Hippocampal formation (tissue), 2 donors: ENCODE measurements at places on chromosomes 2 and 18.

DNA sequence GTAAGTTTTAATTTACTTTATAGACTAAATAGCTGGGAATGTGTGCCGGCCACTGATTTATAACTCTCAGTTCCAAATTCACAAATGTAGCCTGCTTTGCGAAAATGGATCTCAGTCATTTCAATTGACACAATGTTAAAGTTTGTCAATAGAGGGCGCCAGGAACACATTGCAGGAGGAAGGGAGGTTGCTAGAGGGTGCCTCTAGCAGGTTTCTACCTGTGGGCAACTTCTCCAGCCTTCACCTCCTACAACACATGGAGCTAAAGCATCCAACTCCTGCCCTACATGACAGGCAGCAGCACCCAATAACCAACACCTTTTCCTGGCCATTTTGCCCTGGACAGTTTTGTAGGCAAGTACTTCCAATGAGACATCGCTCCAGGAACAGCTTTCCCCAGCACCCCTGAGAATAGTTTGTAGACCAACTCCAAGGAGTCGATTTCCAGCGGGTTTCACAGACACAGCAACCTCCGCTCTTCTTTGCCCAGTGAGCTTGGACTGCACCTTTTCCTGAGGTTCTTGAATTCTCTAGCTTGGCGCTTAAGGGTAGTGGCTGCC is 784.8 kb upstream of the CDH2 start:
- DNase-seq: no peak

GRCh38 chr2:205188239-205189138 is 493.8 kb upstream of the NRP2 start:
- DNase-seq: no peak

- no peak for DNase-seq
Observed at GRCh38 chr2:189379287-189379630, 62.0 kb upstream of the WDR75 start.

DNA sequence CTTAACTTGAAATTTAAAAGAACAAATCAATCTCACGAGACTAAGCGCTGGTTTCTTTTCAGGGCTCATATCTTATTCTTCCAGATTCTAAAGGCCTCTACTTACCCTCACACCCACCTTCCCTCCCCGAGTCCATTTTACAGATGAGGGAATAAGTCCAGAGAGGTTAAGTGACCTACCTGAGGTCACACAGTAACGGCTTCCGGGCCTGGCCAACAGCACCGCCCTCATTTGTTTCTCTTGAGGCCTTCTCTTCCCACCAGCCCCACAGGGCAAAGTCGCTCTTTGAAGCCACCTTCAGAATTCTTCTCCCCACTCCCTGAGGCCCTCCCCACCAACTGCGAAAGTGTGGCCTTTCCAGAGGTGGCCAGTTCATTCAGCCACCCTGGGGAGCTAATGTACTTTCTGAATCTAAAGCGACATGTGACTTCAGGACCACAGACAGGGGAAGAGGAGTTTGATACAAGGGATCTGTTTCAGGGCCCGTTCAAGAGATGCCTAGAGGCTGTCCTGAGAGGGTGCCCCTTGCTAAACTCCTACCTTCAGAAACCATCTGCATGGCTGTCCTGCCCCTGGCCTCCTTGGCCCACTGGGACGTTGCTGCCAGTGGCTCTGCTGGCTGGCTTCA is 275.3 kb downstream of the HAUS1 start:
- no peak for DNase-seq

DNA sequence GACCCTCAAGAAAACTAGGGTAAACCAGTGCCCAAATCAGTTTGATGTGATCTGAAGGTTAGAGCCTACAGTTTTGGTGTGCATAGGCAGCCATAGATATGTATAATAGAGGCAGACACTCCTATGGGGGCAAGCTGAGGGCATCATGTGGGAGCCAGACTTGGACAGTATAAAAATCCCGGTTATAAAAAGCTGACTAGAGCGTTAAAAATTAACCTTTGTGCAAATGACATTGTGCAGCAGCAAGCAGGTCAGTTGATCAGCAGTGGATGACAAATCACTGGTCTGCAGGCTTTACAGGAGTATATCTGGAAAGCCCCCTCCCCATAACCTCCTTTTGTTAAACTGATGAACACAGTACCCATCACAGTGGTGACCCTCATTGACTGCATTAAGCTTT is 107.8 kb downstream of the CTNNA2 start:
- no peak for DNase-seq

DNA sequence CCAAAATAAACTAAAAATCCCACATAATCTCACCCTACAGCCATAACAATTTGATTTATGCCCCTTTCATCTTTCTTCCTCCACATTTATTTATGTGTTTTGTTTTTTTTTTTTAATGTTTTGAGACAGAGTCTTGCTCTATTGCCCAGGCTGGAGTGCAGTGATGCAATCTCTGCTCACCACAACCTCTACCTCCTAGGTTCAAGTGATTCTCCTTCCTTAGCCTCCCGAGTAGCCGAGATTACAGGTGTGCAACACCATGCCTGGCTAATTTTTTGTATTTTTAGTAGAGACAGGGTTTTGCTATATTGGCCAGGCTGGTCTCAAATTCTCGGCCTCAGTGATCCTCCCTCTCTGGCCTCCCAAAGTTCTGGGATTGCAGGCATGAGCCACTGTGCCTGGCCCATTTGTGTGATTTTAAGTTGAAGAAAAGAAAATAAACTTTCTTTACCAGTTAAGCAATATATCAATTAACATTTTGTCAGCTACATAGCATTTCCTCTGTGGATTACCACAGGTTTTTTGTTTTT is 35.9 kb upstream of the LPIN2 start:
- DNase-seq: no peak

GRCh38 chr2:31813016-31813415 is 197.8 kb downstream of the MEMO1 start:
- no peak for DNase-seq
